Prostate gland (tissue), 2 donors: ENCODE measurements at places on chromosomes 13 and 19. TPM values are rescaled to one million over a fixed set of nuclear protein-coding genes. Genes with fewer than 3 reads are reported as not detected.

DNA sequence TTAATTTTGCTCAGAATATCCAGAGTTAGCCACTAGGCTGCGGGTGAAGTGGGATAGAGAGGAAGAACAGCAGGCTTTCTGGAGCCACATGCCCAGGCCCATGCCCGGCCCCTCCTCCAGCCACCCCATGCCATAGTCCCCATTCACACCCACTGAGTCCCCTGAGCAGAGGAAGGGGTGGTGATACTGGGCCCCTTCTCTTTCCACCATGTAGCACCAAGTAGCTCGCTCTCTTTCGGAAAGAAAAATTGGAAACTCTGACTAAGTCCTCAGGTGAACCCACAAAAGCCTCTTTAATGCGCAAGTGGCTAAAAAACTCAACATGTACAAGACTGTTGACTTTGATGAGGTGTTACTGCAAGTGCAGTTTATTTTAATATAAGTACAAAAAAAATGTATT lies 76.7 kb upstream of the GPR183 start:
- DNase-seq, result no peak

ANO8 gene
- total RNA-seq, result 10.1 TPM

FAM174C gene
- total RNA-seq, result 98.7 TPM

TTYH1 gene
- total RNA-seq, result 1.8 TPM

ZNF709 gene
- 3.9 TPM for total RNA-seq

GRCh38 chr13:114248011-114248410 lies 13.3 kb downstream of the CDC16 start:
- no peak for DNase-seq

IGFL3 gene
- total RNA-seq, result not detected
